Stimulated activated CD4-positive, alpha-beta T cell treated with anti-CD3 and anti-CD28 coated beads, TNF-alpha, amount 100 ng/mL, for 24 hours (primary cell): ENCODE measurements at places on chromosomes 12 and 14.
A peak's percentile ranks its signal among the peaks of the same experiment; 100 is the strongest.

GRCh38 chr12:125454786-125455480 lies 389.7 kb downstream of the AACS start:
- no peak for DNase-seq

GRCh38 chr12:49019120-49019430 lies 499 bp upstream of the PRKAG1 start:
- no peak for DNase-seq

- no peak for DNase-seq
These were observed 468.2 kb upstream of the CCDC196 start for GRCh38 chr14:66017927-66018326.

DNA sequence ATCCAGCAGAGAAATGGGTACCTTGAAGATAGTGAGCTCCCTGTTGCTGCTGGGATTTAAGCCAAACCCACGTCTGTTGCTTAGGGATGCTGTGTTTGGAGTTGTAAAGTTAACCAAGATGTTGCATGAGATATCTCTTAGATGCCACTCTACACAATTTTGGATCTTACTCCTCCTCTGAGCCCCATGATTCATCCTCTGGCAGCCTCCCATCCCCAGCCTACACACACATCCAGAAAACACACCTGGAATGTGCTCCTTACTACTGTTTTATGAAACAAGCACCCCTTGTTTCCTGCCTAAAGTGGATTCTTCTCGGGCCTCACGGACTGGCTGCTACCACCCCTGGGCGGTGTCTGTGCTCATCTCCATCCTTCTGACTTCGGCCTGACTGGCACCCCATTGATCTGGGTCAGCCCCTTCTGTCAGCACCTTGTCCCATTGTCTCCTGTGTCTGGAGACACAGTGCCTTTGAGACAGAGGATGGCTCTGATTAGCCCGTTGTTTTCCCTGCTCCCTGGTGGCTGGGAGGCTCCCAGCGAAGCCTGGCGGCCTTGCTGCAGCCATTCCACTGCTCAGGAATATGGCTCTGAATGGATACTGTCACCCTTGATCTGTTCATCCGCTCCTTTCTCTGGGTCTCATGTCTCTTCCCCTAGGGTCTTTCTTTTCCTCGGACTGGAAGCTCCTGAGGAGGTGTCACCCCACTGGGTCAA lies 24.3 kb downstream of the TSPAN9 start:
- DNase-seq: no peak

GRCh38 chr12:6950401-6950801 lies 755 bp upstream of the PTPN6 start:
- no peak for DNase-seq

DNA sequence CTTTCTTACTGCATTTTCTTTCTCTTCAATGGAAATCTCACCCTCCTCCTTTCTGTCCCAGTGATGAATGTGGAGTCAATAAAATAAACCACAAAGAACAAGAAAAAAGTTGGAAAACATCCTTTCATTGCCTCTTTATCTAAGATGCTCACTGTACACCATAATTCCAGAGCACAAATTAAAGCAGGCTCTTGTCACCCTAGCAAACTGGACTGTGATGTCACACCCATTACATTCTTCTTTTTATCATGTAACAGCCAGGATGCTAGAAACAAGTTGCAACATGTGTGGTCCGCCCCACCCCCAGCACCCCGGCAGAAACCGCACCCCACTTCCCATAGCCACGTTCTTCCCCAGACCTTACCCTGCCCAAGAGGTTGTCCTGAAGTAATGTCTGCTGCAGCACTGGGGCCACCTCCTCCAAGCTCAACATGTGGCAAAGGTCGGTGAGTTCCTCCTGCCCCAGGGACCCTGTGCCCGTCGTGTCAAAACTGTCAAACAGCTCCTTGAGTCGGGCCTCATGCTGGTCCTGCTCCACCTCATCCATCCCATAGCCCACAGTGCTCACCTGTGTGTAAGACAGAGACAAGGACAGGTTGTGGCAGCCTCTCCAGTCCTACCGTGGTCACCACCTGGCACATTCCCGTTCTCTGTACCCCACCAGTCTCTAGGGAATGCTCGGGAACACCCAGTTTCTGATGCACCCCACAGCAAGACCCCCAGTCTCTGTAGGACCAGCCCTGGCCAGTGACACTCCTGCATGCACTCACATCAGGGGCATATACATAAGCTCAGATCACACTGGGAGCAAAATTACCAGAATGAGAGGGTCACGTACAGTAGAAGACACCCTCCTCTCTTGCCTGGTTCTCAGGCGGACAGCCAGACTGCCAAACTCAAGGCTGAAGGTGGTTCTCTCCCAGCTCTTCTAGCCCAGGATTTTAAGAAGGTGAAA lies 9.2 kb downstream of the NIN start:
- DNase-seq: peak; percentile 40

GRCh38 chr12:111242184-111242583 lies 126.7 kb downstream of the PHETA1 start:
- DNase-seq: no peak

DNA sequence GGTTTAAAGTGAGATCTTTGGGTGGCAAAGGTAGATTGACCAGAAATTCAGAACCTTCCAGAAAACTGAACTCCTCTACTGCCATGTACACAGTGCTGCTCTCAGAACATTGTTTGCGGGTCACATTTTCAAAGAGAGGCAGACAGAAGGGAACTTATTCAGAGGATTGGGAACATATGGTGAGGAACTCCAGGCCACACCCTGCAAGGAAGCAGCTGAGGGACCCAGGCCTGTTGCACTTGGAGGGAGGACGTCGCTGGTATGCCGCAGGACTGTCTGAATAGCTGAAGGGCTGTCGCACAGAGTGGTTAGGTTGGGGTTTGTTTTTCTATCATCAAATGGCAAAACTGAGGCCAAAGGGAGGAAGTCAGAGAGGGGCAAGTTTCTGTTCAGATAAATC lies 441.1 kb downstream of the DPF3 start:
- DNase-seq: no peak

GRCh38 chr12:98725476-98726247 lies 80.6 kb downstream of the APAF1 start:
- DNase-seq: no peak
